ENCODE measurements at places on chromosomes 3 and 15.

GRCh38 chr15:73599934-73600333 is 33.3 kb downstream of the NPTN start:
- DNase-seq: no peak

DNA sequence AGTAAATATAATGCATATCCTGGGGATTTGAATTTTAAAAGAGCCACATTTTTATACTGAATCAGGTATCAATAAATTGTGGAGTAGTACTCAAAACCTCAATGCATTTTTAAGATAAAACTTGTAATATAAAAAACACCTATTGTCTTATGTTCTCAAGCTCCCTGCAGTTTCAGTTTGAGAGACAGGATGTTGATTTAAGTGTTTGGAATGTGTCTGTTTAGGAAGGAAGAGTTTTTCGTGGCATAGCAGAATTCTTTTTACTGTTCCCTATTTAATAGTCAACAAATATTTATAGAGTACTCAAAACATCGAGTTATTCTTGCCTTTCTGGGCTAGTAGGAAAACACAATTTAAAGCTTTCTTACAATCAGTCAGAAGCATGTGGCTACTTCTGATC is 146.1 kb upstream of the BCHE start:
- no peak for DNase-seq

DNA sequence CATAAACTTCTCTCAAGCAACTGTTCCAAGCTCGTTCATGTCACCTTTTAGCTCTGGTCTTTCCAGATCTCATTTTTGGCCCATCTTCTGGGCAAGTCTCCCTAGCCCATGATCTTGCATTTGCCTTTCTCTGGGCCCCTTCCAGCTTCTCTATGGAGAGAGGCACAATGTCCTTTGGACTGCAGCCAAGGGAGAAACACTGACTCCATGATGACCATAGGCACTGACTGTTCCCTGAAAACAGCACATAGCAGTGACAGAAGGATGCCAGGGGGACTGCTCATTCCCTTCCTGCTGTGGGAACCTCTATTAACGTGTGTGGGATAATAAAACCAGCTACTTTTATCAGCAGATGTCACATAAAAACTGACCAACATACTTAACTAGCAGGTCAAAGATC is 60.3 kb downstream of the STRIT1 start:
- DNase-seq: no peak

- DNase-seq: no peak
Observed at GRCh38 chr3:117874028-117874690, 1160.5 kb downstream of the IGSF11 start.

DNA sequence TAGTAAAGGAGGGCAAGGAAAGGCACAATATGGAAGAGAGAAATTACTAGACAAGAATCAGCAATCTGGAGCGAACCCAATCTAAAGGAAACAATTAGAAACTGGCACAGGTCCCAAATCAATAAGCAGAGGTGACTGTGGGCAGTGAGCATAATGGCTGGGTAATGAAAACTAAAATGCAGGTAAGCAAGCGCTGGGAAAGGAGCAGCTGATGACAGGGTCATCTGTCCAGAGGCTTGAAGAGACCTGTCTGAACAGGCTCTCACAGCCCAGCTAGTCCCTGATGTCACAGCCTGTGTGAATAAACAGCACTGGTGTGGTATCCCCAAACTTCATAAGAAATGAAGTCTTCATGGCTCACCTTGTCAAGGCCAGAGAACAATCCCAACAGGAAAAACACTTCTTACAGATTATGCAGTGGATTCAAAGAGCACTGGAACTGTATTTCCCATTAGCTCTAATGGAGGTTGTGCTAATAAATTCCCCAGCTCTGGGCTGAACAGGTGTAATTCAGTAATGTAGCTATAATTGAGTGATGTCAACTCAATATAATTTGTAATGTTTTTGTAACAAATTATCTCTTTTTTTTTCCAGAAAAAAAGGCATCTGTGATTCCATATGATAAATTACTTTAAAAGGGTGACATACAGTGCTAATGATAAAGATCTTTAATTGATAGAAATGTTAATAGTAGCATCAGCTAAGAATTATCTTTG is 197.3 kb downstream of the FHIT start:
- no peak for DNase-seq

Measured in NCI-H1436 (cell line).